ENCODE measurements at places on chromosomes 16 and 17.

DNA sequence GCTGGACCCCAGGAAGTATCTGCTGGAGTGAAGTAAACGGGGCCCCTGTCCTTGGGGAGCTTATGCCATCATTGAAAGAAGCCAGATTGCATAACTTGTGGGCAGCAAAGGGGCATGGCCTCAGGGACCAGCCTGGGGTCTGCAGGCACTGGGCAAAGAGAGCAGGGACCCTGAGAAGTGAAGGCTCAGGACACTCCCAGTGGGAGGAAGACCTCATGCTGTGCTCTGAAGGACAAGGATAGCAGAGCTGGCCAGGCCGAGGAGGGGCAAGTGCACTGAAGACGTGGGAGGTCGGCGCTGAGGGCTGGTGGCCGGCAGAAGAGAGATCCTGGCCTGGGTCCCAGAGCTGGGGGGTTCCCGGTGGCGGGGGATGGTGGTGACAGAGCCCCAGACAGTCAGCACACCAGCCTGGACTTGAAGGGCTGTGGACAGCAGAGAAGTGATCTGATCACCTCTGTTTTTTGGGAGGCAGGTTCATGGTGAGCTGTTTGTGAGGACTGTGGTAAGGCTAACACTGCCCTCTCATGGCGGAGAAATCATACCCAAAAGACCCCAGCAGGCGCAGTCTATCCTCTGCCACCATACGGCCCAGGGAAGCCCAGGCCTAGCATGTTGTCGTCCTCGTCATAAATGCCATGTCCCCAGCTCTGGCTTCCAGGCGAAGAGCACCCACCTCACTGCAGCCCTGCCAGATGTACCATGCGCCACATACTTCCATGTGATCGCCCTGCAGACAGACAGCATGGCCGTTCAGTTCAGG, 7.1 kb upstream of the CNP start:
- peak; percentile 50 for DNase-seq

- no peak for DNase-seq
These were observed 57.0 kb downstream of the PITPNC1 start for GRCh38 chr17:67434061-67434525.

GRCh38 chr17:47757386-47757785, 24.4 kb downstream of the TBX21 start:
- DNase-seq: no peak

- no peak for DNase-seq
These were observed 176.8 kb downstream of the SLC39A11 start for GRCh38 chr17:72915625-72916081.

DNA sequence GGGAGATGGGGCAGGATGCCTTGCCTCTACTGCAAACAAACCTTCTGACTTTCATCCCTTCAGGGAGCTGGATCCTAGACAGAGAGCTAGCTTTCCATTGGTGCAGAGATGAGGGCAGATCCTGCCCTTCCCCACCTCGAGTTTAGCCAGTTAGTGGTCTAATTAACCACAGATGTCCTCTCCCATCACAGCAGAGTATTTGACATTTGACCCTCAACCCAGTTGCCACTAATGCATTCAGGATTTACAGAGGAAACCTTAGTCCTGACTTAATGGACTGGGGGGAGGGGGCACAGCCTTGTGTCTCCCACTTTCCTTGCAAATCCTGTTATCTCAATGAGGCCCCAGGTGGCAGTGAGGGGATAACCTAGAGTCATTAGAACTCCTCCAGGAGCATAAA, 10.2 kb downstream of the PIP4K2B start:
- DNase-seq: no peak

DNA sequence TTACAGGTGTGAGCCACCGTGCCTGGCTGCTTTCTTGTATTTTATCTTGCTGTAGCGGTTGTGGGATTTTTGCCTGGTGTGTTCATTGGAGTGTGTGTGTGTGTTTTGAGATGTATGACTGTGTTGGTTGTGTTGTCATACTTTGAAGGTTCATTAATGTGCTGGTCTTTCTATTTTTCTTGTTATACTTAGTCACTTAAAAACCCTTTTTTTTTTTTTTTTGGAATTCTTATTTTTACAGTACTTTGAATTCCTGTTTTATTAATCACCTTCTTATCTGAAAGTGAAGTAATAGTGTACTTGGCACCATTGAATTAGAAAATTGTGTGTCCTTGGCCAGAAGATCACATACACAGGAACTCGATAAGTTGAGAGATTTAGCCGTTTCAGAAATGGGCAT, 30.2 kb downstream of the TENT4B start:
- peak; percentile 44 for DNase-seq

DNA sequence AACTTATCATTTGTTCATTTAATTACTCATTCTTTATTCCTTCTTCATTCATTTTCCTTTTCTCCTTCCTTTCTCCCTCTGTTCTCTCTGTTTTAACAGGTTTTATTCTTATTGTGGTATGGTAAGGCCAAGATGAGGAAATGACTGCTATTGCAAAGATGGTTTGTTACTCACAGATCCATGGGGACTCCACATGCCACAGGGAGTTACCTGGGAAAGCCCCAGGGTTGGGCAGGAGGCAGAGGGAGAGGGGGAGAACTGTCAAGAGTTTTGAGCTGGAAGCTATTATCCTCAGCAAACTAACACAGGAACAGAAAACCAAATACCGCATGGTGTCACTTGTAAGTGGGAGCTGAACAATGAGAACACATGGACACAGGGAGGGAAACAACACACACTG, 453.3 kb downstream of the WWOX start:
- no peak for DNase-seq
